Stimulated activated CD8-positive, alpha-beta memory T cell treated with anti-CD3 and anti-CD28 coated beads, Interleukin-12 subunit alpha, Interleukin-12 subunit beta, amount 100 ng/mL, for 1 hour (primary cell): ENCODE measurements at places on chromosomes 1 and 21.
A peak's percentile ranks its signal among the peaks of the same experiment; 100 is the strongest.

DNA sequence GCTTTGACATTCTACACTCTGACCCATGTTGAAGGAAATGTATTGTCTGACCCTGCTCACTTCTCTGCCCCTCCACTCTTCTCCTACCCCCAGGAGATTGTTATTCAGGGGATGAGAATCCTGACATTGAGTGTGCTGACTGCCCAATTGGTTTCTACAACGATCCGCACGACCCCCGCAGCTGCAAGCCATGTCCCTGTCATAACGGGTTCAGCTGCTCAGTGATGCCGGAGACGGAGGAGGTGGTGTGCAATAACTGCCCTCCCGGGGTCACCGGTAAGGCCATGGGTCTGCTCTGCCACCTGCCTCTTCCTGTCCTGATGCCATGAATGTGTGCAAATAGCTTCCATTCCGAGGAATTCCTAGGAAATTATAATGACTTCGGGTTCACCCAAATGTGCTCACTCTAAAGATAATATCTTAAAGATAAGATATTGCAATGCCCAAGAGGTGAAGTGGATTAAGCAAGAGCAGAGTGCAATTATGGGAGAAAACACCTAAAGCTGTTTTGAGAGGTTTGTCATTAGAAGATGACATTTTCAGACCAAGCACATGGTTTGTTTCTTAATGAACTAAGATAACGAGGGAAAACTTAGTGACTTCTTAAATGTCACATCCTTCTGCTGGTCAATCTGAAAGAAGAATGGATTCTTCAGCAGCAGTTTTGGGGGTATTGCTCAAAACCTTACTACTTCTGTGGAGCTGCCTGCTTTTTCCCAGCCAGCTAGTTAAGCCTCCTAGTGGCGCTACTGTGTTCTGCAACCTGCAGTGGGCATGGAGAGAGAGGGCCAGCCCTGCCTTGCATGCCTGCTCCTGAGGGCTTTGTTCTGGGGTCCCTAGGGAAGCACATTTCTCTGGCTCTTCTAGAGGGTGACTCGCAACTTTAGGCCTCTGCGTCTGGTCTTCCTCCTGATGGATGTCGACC, 41.6 kb downstream of the LAMC2 start:
- no peak for DNase-seq

DNA sequence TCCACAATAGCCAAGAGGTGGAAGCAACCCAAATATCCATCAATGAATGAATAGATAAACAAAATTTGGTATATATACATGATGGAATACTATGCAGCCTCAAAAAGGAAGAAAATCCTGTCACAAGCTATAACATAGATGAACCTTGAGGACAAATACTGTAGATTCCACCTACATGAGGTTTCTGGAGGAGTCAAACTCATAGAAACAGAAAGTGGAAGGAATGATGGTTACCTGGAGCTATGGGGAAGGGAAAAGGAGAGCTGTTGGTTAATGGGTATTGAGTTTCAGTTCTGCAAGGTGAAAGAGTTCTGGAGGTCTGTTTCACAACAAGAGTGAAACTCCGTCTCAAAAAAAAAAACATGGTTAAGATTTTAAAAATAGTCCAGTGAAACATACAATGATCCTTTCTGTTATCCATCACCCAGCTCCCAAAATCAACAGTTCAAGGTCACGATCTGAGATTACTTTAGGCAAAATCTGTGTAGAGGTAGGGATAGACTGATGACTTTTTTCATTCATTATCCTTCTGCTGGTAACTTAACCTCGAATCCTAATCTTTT, 80.8 kb upstream of the HNRNPU start:
- no peak for DNase-seq

- DNase-seq: no peak
These were observed 128.4 kb upstream of the ZC3H11B start for GRCh38 chr1:219741011-219741970.

DNA sequence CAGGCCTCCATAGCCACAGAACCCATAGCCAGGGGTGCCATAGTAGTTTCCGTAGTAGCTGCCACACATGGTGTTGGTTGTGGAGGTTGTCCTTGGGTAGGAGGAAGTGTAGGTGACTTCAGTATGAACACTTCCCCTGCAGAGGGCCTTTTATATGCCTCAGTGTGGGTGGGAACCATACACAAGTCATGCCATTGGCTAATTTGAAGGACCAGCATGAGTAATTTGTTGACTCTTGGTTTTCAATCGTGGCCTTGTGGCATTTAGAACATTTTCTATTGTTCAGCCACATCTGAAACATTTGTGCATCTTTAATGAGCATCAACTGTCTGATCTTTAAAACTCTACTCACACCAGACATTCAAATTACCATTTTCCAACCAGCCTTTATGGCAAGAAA, at the start of gene KRTAP6-1:
TSS of gene KRTAP6-1 (minus strand) at position 95 of the 400 bp plus-strand sequence. CDS start at position 69, 26 bp downstream.
- no peak for DNase-seq

- no peak for DNase-seq
These were observed 401 bp downstream of the UQCRH start for GRCh38 chr1:46303872-46304326.

GRCh38 chr1:76006234-76006633, 68.3 kb upstream of the ST6GALNAC3 start:
- DNase-seq: no peak

- DNase-seq: no peak
These were observed 9.7 kb upstream of the SMIM1 start for GRCh38 chr1:3762873-3763228.

DNA sequence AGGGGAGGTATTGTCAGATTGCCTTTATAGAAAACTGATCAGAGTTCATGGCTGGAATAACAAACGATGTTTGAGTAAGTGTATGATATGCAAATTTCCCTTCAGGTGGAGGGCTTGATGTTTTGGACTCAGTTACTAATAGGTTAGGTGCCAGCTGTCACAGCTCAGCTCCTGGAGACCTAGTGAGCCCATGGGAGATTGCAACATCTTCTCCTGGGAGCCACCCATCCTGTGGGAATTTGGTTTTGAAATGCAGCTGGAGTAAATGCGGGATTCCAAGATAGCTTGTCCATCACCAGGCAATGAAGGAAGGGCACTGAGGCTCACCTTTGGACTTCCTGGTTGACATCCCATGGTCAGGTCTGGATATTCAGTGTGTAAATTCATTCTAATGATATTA, 211.4 kb upstream of the NRIP1 start:
- DNase-seq: no peak

DNA sequence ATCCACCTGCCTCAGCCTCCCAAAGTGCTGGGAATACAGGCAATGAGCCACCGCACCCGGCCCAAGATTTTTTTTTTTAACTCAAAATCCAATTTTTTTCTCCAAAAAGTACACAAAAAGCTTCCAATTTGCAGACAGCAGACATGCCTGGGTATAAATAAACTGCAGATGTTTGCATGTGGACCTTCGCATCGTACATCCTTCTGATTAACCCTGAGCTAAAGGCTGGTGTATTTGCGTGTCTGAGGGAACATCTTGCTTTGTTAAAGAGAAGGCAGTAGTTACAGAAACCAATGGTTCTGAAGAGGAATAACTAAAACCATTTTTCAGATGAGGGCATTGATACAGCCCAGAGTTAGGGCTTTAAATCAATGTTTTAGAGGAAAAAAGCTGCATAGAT, 12.7 kb downstream of the BCAR3 start:
- no peak for DNase-seq

GRCh38 chr1:227771326-227771725, 36.1 kb downstream of the SNAP47 start:
- no peak for DNase-seq

GRCh38 chr1:62288662-62289061, 30.6 kb downstream of the KANK4 start:
- no peak for DNase-seq

- DNase-seq: no peak
These were observed 4.3 kb upstream of the SLC35D1 start for GRCh38 chr1:67058242-67058641.

- DNase-seq: no peak
These were observed 49.6 kb upstream of the PSMG1 start for GRCh38 chr21:39232861-39233291.

- no peak for DNase-seq
These were observed 228.5 kb upstream of the C1orf174 start for GRCh38 chr1:4128616-4129015.

DNA sequence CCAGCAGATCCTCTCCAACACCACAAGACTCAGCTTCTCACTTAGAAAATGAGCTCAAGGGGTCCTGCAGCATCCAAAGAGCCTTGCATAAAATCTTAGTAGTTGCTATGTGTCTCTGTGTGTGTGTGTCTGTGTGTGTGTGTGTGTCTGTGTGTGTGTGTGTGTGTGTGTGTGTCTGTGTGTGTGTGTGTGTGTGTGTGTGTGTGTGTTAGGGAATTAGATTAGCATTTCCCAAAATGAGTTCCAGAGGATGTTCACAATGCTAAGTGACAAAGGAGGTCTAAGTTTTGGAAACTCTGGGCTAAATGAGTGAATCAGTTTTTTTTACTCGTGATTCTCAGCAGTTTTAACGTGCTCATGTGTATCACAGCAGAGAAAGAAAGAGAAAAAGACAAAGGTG, 30.5 kb downstream of the TNNT2 start:
- no peak for DNase-seq

DNA sequence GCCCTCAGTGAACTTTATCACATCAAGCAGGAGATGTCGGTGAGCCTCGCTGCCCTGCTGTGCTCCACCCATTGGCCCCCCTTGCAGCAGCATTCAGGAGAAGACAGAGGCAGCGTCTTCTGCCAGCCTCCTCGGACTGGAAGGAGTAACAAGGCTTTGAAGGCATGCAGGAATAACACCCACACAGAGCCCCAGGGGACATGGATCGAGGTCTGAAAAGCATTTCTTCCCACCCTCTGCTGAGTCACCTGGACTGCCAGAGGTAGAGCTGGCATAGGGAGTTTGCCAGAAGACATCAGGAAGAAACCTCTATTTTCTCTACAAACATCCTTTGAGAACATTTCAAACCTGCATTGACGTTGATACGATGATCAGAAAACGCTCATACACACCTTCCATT, 42.9 kb downstream of the COL18A1 start:
- DNase-seq: no peak

DNA sequence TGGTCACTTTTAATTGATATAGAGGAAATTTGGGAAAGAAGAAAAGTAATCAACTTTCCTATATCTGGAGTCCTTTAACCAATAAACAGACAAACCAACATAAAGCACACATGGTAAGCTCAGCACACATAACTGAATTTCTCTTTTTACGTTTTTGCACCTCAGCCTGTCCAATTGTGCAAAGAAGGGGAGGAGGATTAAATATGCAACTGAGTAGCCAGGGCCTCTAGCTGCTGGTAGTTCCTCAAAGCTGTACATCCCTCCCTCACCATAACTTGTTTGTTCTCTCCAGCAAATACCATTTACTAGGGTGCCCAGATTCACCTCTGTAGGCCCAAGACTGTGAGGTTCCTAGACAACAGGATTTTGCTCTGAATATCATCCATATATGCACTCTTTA, 25.4 kb downstream of the ST6GALNAC5 start:
- DNase-seq: no peak

- DNase-seq: no peak
These were observed 116.9 kb upstream of the TIAM1 start for GRCh38 chr21:31460980-31461379.

- no peak for DNase-seq
These were observed 979 bp downstream of the S100A9 start for GRCh38 chr1:153358691-153358975.

DNA sequence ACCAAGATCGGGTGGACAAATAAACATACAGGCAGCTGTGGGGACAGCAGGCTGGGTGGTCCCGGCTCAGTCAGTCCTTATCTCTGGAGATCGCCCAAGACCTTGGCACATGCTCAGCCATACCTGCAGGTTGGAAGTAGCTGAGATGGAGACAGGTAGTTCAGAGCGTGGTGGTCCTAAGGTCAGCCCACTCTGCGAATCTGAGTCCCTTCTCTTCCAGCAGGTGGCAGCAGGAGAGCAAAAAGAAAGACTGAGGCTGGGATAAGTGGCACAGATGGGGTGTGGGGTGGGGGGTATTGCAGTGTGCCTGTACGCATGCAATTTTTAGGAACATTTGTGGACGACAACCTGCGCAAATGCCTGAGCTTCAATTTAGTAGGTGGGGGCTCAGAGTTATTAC, 104.9 kb downstream of the TENT5C start:
- DNase-seq: no peak

GRCh38 chr1:33300673-33301072, 20.2 kb downstream of the A3GALT2 start:
- no peak for DNase-seq

DNA sequence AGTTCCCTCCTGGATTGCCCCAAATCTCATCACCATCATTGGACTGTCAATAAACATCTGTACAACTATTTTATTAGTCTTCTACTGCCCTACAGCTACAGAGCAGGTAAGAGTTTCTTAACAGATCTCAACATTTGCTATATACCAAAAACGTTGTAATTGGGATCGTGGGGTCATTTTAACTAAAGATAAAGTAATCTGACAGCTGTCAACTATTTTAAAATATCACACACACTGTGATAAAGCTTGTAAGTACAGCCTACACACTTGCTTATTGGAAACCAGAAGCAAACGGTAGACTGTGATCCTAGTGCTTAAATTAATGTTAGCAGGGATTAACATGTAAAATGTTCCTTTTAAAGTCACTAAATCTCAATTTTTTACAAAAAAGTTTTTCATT, 7.9 kb downstream of the CEPT1 start:
- DNase-seq: no peak

GRCh38 chr1:230231774-230232145, 164.7 kb downstream of the GALNT2 start:
- no peak for DNase-seq

GRCh38 chr1:31742462-31743212, 21.5 kb downstream of the ADGRB2 start:
- DNase-seq: no peak

GRCh38 chr1:11789126-11790067, 16.4 kb downstream of the MTHFR start:
- DNase-seq: no peak

DNA sequence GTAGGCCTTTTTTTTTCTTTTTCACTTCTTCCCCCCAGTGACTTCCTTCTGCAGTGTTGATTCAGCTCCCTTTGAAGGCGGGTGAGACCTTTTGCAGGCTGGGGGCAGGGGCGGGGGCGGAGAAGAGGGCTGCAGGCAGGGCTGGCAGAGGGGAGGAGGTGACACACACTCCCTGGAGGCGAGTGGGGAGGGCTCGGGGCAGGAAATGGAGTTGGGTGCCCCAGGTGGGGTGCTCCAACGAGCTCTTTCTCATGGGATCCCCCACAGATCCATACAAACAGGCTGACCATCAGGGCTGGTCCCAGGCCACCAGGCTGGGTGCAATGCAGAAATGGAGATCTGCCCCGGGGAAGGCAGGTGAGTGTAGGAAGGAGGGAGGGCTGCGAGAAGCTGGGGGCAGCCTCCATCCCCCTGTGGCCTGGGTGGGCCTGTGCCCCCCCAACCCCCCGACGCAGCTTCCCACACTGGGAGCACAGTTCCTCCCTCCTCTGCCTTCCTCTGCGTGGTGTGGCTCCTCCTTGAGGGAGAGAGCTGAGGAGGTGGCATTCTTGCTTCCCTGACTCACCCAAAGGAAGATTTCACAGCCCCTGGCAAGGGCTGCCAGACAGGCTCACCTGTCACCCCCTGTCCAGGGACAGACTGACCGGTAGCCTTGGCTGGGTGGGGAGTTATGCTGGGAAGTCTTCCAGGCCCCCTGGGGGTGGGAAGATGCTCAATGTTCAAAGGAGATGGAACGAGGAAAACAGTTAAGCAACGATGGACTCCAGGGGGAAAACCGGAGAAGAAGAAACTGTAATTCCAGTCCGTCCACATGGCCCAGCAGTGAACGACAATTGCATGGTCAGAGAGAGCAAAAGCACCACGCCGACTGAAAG, 7.1 kb upstream of the ITGB2 start:
- peak; percentile 83 for DNase-seq

GRCh38 chr1:1116701-1117468, 996 bp upstream of the C1orf159 start:
- no peak for DNase-seq

- DNase-seq: no peak
These were observed 65.2 kb downstream of the TRIM11 start for GRCh38 chr1:228341450-228341813.

- DNase-seq: no peak
These were observed 136.8 kb downstream of the RUNX1 start for GRCh38 chr21:34912022-34912945.
